Stimulated activated CD4-positive, alpha-beta T cell treated with anti-CD3 and anti-CD28 coated beads, Interleukin-12 subunit alpha, Interleukin-12 subunit beta, amount 100 ng/mL, for 4 hours (primary cell): ENCODE measurements at places on chromosomes 3 and 15.
A peak's percentile ranks its signal among the peaks of the same experiment; 100 is the strongest.

DNA sequence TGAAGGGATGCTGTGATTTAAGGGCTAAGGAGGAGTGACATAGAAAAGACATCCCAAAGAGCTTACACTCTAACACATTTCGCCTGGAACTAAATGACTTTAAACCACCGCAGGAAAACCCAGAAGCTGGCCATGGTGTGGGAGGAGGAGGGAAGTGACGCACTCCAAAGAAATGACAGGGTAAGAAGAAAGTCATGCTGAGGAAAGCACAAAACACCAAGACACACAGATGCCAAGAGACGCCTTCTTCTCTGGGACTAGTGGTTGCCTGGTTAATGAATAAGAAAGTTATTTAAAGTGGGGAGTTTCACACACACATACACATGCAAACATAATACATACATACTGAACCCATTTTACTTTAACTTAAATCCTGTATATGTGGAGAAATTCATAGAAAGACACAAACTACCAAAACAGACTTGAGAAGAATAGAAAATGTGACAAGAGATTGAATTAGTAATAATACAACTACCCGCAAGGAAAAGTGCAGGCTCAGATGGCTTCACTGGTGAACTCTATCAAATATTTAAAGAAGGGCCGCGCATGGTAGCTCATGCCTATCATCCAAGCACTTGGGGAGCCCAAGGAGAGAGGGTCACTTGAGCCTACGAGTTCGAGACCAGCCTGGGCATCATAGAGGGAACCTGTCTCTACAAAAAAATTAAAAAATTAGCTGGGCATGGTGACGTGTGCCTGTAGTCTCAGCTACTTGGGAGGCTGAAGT lies 125.5 kb downstream of the NSMCE3 start:
- DNase-seq, result no peak

DNA sequence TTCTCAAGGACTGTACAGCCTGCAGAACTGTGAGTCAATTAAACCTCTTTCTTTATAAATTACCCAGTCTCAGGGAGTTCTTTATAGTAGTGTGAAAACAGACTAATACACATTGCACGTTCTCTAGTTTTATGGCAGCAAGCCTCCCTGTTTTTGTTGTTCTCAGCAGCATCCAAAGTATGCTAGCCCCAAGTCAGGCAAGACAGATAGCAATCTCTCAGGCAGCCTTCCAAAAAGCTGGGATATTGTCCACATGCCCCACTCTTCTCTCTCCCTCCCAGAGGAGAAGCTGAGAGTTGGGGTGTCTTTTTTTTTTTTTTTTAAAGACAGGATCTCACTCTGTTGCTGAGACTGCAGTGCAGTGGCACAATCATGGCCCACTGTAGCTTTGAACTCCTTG lies 130.6 kb downstream of the ISL2 start:
- DNase-seq, result no peak

DNA sequence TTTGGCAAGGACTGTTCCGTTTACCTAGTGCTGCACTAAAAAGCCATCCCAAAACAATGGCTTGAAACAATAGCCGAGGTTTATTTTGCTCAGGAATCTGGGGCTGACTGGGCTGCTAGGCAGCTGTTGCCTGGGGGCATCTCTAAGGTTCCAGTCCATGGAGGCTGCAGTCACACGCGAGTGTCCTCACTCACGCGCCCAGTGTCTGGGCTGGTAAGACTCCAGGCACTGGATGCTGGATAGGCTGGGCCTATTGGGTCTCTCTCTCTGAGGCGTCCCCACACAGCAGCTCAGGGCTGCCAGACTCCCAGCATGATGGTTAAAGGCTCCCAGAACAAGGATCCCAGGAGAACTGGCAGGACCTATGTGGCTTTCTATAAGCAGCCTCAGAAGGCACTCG lies 34.2 kb downstream of the ALS2CL start:
- DNase-seq, result no peak

GRCh38 chr3:138114431-138114918 lies 933 bp downstream of the DZIP1L start:
- no peak for DNase-seq

DNA sequence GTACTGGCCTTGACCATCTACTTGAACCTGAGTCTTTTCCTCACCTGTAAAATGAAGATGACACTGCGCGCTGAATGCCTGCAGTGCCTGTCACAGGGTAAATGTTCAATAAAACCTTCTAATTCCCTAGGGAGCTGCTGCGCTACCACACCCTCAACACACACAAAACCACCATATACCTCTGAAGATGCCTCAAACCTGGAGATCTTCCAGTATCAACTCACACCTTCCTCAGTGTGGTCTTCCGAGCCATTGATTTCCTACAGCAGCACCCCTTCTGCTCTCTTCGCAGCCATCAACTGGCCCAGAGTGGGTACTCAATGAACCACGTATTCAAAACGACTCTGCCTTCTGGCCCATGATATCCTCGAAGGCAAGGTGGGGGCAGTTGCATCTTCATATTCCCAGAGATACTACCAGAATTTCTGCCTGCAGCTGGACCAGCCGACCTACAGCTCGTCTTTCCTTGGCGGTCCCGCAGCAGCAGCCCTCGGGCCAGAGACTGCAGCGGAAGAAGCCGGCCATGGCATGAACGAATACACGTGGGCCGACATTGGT lies 695 bp downstream of the RPL32 start:
- no peak for DNase-seq

DNA sequence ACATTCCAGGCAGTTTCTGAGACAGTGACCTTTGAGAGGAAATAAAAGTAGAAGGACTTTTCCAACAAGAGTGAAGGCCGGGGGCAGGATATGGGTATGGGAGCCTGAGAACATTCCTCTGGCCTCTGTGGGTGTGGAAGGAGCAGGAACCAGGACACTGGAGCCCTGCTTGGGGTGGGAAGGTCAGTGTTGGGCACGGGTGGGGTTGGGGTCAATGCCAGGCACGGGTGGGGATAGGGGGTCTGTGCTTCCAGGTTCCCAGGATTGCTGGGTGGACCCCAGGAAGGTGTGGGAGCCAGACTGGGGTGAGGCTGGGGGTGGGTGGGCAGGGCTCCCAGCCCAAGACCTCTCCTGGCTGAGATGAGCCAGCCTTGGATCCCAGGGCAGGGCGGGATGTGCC lies 163.5 kb downstream of the NSMCE3 start:
- no peak for DNase-seq

- DNase-seq, result peak; percentile 23
Measured at GRCh38 chr15:78177447-78177873, 28.3 kb downstream of the IDH3A start.

- no peak for DNase-seq
Measured at GRCh38 chr3:57655727-57656126, 37.1 kb downstream of the DENND6A start.

GRCh38 chr3:23438657-23439056 lies 235.5 kb downstream of the UBE2E2 start:
- no peak for DNase-seq

DNA sequence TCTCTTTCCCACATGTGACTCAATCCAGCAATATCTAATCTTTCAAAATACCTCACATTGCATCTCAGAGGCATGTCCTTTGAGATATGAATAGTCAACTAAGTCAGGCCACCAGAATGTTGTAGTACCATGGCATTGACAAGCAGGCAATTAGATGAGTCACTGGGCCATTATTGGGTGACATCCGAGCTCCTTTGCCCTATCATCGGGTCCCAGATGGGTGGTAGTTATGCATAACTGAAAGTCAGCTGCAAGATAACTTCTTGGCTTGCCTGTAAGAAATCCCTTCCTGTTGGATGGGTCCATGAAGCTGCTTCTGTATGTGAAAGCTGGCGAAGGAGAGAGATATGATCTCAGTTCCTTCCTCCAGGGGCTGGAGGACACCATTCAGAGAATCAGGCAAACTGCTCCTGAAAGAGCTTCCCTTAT lies 32.8 kb downstream of the ARRDC4 start:
- DNase-seq, result no peak

GRCh38 chr3:48856469-48856868 lies 8.8 kb upstream of the PRKAR2A start:
- DNase-seq, result no peak

GRCh38 chr15:64530472-64530871 lies 70.1 kb downstream of the ZNF609 start:
- no peak for DNase-seq

DNA sequence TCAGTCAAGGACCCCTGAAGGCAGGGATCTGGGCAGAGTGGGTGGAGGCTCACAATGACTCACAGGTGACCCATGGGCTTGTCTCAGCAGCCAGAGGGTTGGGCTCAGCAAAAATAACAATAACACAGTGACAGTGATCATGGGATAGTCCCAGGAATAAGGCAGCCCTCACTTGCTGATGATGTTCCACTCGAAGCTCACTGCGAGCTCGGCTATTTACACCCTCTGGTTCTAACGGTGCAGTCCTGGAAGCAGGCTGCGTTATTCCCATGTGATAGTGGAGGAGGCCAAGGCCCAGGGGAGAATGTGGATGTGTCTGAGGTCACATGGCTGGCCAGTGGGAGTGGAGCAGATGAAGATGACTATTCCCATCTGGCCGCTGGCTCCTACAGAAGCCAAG lies 16.2 kb downstream of the CCDC33 start:
- DNase-seq, result no peak

- no peak for DNase-seq
Measured at GRCh38 chr3:38843898-38844297, 27.9 kb upstream of the SCN10A start.

DNA sequence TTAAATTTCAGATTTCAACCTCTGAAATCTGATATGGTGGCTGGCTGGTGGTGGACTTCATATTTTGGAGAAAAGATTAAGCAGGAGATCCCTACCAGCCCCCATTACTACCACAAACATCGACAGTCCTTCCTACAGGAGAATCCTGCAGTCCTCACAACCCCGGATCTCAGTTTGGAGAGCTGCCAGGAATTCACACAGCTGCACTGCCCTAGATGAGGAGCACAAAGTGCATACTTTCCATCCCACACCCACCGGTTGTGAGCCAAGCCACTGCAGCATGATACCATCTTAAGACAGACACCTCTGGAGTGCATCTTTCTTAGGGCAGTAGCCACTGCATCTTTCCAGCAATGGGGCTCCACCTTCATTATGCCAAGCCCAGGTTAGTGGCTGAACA lies 185.5 kb upstream of the GPR149 start:
- DNase-seq, result no peak

GRCh38 chr3:120780977-120781376 lies 38.4 kb downstream of the GTF2E1 start:
- DNase-seq, result no peak

DNA sequence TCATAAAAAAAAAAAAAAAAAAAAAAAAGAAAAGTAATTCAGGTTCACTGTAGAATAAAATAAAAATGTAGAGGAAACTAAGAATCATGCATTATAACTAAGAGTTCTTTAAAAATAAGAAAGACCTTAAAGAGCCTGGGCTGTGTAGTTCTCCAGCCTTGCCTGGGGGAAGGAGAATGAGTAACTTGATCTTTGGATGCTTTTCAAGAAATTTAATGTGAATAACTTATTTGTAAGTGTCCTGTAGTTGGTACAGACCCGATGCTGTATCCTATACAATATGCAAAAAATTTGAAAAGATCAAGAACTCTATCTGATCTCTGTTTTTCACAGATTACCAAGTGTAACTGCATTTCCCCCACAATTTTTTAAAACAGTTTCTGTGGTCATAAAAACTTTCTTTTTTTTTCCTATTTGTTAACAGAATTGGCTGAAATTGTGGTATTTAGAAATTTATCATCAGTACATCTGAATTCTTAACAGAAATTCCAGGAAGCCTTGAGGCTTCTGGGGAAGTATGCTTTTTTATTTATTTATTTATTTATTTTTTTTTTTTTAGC lies 195.3 kb downstream of the THRB start:
- no peak for DNase-seq

GRCh38 chr3:143358793-143359491 lies 239.4 kb downstream of the CHST2 start:
- DNase-seq, result no peak

DNA sequence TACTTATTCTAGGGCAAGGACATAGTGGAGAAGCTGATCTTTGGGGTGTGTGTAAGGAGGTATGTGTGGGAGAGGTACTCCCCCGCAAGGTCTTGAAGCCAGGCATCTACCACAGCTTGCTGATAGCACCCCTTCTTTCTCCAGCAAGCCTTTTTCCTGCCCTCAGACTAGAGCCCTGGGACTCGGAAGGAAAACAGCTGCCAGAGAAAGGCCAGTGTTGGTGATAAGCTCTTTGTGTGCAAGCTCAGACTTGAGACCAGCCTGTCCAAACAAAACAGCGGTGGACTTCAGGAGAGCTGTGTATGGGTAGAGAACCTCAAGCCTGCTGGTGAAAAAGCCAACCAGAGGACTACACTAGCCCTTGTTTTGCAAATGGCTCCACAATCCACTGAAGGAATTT lies 1028.6 kb downstream of the MCTP2 start:
- no peak for DNase-seq

DNA sequence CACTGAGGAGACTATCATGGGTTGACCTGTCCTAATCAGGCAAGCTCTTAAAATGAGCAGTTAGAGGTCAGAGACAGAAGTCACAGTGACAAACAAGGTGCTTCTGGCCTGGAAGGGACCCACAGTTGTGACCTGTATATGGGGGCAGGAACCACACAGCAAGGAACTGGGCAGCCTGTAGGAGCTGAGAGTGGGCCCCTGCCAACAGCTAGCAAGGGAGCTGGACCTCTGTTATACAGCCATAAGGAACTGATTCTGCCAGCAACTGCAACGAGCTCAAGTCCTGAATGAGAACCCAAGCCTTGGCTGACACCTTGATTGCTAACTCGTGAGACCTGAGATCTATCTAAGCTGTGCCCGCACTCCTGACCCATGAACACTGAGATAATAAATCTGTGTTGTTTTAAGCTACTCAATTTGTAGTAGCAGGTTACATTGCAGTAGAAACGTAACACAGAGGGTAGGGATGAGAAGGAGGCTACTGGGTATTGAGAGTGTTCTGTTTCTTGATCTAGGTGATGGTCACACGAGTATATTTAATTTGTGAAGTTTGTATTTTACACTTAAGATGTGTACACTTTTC lies 44.5 kb upstream of the MAGI1 start:
- DNase-seq, result no peak

GRCh38 chr15:60091157-60091556 lies 87.0 kb downstream of the FOXB1 start:
- DNase-seq, result no peak

GRCh38 chr15:42206406-42206805 lies 1.7 kb downstream of the VPS39 start:
- DNase-seq, result no peak

GRCh38 chr3:31404871-31405270 lies 127.9 kb upstream of the STT3B start:
- no peak for DNase-seq
